ENCODE measurements at places on chromosomes 12 and 14. TPM values are rescaled to one million over a fixed set of nuclear protein-coding genes. Genes with fewer than 3 reads are reported as not detected.
A peak's percentile ranks its signal among the peaks of the same experiment; 100 is the strongest.

GRCh38 chr14:103528587-103529382 lies at the start of gene TRMT61A:
Gene TRMT61A, plus strand, starts transcription at chr14:103529196. Its CDS starts 783 bp downstream, at chr14:103529979.
- peak within 1 kb of the TSS; percentile 97 for H3K4me3 ChIP-seq
- no peaks in the 10 kb centered on the region for H3K36me3 ChIP-seq
- peak within 1 kb of the TSS; percentile 94 for H3K27ac ChIP-seq
- DNase-seq: peak; percentile 90
- H3K27me3 ChIP-seq: no peaks in the 10 kb centered on the region
- peaks cover 25% of the 10 kb centered on the region for H3K4me1 ChIP-seq

DUSP16 gene
- total RNA-seq: 63.3 TPM

GRCh38 chr12:49043856-49044258 lies 16.7 kb downstream of the KMT2D start:
- H3K36me3 ChIP-seq: peaks cover 31% of the 10 kb centered on the region
- no peak overlapping the region for H3K4me3 ChIP-seq
- no peaks in the 10 kb centered on the region for H3K4me1 ChIP-seq
- no peak overlapping the region for H3K27ac ChIP-seq
- no peaks in the 10 kb centered on the region for H3K27me3 ChIP-seq

WDHD1 gene
- total RNA-seq: 2.3 TPM

GRCh38 chr12:58528271-58528670 lies 392.0 kb downstream of the LRIG3 start:
- no peak overlapping the region for H3K4me3 ChIP-seq
- H3K4me1 ChIP-seq: no peaks in the 10 kb centered on the region
- DNase-seq: no peak

GRCh38 chr12:19055589-19055988 lies 73.9 kb upstream of the PLEKHA5 start:
- no peak for DNase-seq
- H3K36me3 ChIP-seq: no peaks in the 10 kb centered on the region

TSPAN11 gene
- 0.48 TPM for total RNA-seq

GRCh38 chr14:94722397-94722796 lies 47.5 kb downstream of the GSC start:
- H3K4me1 ChIP-seq: no peaks in the 10 kb centered on the region
- no peak for DNase-seq
- H3K4me3 ChIP-seq: no peak overlapping the region
- H3K27me3 ChIP-seq: no peaks in the 10 kb centered on the region
- H3K27ac ChIP-seq: no peak overlapping the region
- H3K36me3 ChIP-seq: no peaks in the 10 kb centered on the region

DNA sequence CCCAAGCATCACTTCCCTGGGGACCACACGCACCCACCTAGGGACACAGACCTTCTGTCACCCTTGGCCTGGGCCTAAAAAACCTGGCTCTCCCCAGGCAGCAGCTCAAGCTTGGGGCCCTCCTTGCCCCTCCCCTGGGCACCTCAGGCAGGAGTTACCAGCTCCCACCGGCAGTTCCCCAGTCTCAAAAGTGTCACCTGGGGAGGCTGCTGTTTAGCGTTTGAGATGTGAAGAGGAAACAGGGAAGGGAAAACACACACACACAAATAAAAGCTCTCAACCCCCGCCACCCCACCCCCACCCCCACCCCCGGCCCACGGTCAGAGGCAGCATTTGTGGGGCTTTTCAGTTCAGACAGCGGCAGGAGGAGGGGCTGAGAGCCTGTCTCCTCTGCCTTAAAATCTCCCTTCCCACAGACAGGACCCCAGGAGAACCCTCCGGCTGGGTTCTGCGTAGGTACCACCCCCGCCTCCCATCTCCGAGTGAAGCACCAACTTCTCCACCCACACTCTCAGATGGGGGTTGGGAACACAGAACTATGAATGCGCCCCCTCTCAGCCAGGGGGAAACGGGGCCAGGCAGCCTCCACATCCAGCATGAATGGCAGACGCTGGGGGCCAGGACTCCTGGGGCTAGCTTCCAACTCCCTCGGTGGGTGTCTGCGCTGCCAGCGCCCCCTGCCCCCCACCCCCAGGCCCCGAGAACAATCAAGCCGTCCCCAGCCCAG lies 3.0 kb downstream of the NCOR2 start:
- H3K4me1 ChIP-seq: peaks cover 4% of the 10 kb centered on the region
- H3K27me3 ChIP-seq: no peaks in the 10 kb centered on the region
- no peaks in the 10 kb centered on the region for H3K36me3 ChIP-seq
- peak overlapping the region; percentile 97 for H3K4me3 ChIP-seq

C12orf42 gene
- total RNA-seq: not detected

DNA sequence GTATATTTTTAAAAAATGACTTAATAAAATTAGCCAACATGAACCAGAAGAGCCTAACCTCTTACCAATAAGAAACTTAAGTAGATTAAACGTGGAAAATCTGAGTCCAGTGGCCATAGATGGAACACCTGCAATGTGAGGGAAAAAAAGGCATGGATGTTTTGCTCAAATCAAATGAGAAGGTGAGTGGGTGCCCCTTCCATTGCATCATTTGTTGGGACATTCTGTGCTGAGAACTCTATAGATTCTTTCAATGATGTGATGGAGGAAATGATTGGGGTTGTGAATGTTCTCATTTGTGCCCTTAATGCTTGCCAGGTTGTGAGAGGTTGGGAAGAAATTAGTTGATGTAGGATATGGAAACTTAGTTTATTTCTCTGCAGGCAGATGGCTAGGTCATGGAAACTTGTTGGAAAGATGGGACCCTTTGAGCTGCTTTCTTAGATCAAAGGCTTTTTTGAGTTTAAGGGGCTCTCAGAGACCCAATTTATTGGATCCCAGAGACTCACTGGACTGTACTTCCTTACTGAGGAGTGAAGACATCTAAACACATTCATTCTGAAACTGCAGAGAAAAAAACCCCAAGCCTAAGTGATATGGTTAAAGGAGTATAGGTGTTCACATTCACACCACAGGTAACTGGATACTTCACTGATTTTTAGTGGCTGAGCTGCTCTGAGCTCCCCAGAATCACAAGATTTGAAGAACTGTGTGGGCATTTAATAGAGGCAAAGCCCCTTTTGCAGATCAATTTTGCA lies 95.9 kb downstream of the DACT1 start:
- no peak for DNase-seq
- no peaks in the 10 kb centered on the region for H3K27me3 ChIP-seq

DNA sequence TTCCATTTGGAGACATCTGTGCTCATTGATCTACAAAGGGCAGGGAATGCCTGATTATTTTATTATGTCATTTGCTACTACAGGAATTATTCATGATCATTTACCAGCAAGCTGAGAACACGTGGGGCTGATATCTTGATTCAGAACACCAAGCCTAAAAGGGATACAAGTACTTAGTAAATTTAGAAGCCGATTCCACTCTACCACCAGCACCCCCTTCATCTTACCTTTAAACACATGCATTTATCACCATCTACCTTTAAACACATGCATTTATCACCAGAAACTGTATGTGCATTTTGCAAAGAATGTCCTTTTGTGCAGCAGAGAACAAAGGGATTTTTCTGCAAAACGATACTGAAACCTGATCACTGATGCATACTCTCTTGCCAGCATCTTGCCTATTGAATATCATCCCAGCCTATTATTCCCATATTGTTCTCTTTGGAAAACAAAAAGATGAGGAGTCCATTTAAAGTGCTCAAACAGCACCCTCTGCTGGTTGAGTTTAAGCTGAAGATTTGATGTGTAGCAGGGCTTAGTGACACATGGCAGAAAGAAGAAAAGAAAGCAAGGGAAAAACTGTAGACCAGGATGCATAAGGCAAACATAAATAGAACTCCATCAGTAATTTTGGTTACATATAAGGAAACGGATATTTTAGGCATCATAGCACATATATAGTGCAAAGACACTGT lies 132.6 kb upstream of the PLEKHG7 start:
- no peak overlapping the region for H3K27ac ChIP-seq
- H3K36me3 ChIP-seq: no peaks in the 10 kb centered on the region
- no peak for DNase-seq
- no peaks in the 10 kb centered on the region for H3K27me3 ChIP-seq

Data from breast epithelium (tissue), 4 donors.